Right forelimb (tissue), 1 donor: ENCODE measurements at places on chromosomes 1 and 21.

GRCh38 chr1:212555426-212555825 is 53.1 kb upstream of the ATF3 start:
- no peak for DNase-seq

DNA sequence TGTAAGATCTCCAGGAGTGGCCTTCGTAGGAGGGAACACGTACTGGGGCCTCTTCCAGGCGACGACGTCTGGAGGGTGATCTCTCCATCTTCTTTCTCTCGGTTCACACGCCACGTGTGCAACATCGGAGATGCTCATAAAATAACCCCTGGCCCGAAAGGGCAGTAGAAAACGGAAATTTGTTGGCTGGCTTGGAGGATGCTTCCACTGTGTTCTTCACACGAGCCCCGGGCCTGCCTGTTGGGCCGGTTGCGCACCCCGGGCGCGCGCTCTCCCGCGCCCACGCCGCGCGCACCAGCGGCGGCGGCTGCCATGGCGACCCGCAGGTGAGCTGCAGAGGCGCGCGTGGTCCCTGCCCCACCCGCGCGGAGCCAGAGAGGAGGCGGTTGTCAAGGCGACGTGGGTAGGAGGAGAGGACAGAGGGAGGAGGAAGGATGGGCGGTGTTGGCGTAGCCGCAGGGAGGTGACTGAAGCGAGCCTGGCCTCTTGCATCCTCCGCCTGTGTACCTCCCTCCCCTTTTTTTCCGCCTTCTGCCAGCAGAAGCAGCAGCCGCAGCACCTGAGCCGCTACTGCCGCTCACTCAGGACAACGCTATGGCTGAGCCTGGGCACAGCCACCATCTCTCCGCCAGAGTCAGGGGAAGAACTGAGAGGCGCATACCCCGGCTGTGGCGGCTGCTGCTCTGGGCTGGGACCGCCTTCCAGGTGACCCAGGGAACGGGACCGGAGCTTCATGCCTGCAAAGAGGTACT is at the start of gene ELAPOR1:
Gene ELAPOR1, plus strand, starts transcription at position 526 of the 752 bp plus-strand sequence. Its CDS starts 69 bp downstream, at position 595.
- DNase-seq = peak; percentile 57

- no peak for DNase-seq
Observed at GRCh38 chr1:208449951-208450350, 205.8 kb upstream of the PLXNA2 start.

- no peak for DNase-seq
Observed at GRCh38 chr1:183403498-183403897, 14.7 kb downstream of the NMNAT2 start.

GRCh38 chr1:193019442-193020026 is 39.6 kb downstream of the UCHL5 start:
- no peak for DNase-seq

- no peak for DNase-seq
Observed at GRCh38 chr1:48679859-48680258, 96.8 kb downstream of the BEND5 start.

DNA sequence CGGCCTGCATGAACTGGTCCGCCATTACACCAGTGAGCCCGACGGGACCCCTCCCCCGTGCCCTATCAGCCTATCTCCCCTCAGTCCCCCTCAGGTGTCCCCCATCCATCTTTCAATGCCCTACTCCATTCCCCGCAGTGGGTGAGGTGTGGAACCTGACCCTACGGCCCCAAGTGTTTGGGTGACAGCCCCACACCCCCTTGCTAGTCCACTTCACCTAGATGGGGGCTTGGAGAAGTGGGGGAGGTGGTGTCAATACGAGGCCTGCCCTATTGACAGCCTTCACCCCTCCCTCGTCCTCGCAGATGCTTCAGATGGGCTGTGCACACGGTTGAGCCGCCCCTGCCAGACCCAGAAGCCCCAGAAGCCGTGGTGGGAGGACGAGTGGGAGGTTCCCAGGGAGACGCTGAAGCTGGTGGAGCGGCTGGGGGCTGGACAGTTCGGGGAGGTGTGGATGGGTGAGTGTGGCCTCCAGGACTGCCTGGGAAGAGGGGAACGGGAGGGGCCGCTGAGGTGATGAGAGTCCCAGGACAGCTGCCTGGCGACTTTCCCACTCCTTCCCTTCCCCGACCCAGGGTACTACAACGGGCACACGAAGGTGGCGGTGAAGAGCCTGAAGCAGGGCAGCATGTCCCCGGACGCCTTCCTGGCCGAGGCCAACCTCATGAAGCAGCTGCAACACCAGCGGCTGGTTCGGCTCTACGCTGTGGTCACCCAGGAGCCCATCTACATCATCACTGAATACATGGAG is 15.7 kb upstream of the HDAC1 start:
- no peak for DNase-seq

GRCh38 chr1:66402194-66402593 is 131.8 kb upstream of the SGIP1 start:
- peak; percentile 52 for DNase-seq

GRCh38 chr1:6570100-6570499 is 9.7 kb upstream of the ZBTB48 start:
- no peak for DNase-seq

DNA sequence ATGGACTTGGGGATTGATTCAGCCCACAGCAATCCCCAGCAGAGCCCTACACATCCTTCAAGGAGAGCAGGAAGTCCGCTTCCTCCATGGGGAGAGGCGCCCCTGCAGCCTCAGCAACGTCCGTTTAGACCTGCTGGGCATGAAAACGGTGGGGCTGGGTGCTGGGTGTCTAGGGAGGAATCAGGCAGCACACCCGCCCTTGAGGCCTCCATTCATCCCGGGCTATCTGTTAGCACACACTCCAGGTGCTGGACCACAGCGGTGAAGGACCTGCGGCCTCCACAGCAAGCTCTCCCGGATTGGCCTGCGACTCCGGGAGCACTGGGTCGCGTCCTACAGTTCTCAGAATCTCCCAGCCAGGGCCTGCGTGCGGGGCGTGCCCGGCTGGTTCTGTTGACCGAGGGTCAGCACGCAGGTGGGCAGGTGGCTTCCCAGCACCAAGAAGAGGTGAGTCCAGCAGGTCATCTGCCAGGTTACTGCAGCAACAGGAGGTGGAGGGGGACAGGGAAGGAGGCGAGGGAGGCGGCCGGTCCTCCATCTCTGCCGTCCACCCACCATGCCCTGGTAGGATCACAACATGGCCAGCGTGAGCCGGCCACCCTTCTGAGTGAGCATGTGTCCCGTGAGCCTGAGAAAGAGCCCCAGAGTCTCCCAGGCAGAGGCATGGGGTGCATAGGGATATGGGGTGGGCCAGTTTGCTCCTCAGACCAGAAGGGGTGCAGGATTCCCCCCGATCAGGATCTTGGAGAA is 96.6 kb downstream of the RIPK4 start:
- no peak for DNase-seq

GRCh38 chr1:212453156-212453857 is 20.6 kb downstream of the NENF start:
- no peak for DNase-seq

DNA sequence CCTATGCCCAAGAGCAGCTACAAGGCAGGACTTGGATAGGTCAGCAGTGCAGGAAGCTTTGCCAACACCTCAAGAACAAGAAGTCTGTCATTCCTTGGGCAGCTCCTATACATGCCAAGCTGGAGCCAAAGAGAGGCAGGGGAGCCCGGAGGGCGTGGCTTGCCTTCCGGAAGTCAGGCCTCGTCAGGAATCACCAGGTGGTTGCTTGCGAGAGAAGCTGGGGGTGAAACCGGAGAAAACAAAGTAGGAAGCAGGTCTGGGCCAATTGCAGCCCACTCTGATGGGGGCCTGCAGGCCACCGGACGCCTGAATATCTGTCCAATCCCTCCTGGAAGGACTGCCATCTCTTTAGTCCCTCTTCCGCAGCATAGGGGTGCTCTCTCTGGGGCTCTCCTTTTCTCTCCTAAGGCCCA is 794 bp upstream of the FAM76A start:
- no peak for DNase-seq

DNA sequence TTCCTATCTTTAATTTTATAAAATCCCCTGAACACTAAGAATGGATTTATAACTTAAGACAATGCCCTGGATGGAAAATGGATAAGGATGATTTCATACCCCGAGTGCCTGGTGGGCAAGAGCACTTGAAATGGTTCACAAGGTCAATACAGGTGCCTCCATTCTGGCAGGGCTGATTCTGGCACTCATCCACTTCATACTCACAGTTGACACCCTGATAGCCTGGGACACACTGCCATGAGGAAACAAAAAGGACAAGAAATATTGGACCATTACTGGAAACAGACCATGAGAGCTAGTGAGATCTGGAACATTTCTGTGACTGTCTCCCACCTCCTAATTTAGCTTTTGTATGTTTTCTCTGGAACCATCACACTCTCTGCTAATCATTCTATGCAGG is 39.1 kb upstream of the ADAM30 start:
- DNase-seq = no peak

DNA sequence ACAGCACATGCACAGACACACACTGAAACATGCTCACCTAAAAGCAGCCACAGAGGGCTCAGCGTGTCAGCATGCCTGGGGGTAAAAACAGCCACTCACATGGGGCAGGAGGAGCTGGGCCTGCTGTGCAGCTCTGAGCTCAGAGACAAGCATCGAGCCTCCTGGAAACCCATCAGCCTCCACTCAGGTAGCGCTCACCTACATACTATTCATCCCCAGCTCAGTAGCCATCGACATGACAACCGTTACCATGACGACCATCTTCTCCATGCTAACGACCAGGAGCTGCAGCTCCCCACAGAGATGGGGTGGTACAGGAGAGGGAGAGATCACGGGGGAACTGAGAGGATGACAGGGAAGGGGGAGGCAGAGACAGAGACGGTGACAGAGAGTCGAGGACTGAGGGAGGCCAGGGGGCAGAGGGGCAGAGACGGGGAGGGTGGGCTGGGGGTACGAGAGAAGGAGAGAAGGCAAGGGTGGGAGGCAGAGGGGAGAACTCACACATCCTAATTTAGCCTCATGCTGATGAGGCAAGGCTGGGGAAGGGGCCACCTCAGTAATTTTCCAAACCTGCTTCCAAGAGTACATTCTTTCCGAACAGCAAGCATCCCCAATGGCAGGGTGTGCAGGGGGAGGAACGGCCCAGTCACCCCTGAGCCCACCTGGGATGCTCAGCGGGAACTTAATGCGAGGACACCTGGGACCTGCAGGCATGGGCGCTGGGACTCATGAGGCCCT is 28.4 kb downstream of the SDC3 start:
- DNase-seq = no peak

DNA sequence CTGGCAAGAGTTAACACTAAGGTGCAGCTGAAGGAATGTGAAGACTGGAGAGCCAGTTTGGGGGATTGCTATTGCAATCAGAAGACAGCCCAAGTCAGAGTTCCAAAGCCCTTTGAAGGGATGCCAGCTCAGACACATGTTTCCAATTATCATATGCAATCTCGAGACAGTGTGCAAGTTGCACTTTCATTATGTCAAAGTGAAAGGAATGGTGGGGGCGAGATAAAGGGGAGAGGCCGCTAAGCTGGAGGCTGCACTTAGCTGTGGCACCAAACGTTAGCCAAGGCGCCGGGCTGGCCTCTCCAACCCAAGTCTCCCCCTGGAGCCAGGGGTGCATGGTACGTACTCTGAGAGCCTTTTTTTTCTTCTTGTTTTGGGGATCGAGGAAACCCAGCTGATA is 58.0 kb downstream of the NGF start:
- DNase-seq = peak; percentile 62

DNA sequence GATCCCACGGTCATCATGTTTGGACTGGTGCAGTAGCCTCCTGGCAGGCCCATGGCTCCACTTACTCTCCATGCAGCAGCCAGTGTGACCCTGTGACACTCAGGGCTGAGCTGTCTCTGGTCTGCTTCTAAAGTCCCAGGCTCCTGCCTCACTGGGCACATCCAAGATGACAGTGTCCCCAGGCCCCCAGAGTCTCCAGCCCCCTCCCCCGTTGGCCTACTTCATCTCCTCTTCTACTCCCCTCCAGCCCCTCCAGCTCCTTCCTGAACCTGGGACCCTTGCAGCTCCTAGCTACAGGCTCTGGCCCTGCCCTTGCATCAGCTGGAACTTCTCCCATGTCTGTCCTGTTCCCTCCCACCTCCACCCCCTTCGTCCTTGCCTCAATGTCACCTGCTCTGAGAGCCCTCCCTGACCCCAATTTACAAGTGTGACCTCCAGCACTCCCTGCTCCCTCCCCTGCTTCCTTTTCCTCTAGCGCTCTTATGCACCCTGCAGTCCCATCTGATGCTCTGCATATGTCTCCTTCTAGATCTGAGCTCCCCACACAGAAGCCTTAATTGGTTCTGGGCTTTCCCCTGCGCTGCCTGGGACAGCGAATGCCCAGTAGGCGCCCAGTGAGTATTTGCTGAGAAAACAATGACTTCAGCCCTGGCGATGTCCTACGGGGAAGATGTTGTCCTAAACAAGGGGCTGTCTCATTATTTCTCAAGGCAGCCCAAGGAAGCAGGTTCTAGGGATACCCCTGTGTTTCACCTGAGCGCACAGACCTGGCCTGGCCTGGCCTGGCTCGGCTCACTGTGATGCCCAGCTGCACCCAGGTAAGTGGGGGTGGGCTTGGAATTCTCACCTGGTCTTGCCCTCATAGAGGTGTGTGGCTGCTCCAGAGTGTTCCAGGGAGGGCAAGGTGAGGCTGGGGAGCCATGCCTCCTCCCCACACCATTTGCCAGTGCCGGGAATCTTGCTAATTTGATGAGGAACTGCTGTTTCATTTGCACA is 600.6 kb downstream of the PTPRU start:
- DNase-seq = peak; percentile 28

DNA sequence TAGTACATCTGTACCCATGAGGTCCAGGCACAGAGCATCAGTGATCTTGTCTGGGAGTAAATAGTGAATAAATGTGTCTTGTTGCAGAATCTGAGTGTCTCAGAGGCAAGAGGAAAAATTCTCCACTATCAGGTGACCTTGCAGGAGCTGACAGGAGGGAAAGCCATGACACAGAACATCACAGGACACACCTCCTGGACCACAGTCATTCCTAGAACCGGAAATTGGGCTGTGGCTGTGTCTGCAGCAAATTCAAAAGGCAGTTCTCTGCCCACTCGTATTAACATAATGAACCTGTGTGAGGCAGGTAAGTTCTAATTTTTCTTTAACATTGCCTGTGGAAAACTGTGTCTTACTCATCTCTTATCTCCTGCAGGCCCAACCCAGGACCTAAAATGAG is 43.1 kb downstream of the IL12RB2 start:
- DNase-seq = no peak

DNA sequence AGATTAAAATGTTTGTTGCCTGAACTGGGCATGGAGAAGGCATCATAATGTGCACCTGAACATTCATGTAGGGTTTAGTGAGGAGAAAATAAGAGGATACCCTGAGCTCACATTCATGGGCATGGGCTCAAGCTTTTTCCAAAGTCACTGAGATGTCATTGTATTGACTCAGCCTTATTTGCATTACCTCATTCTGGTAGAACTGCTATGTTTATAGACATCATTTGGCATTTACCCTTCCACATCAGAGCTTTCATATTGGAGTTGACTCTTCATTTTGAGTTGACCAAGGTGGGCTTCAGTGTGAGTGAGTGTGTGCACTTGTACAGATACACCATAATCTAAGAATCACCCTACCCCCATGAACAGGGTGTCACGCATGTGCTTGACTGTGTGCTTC is 143.2 kb downstream of the PBX1 start:
- DNase-seq = no peak
